A172 (cell line): ENCODE measurements at places on chromosomes 6 and 20. TPM values are rescaled to one million over a fixed set of nuclear protein-coding genes. Genes with fewer than 3 reads are reported as not detected.

CLPSL1 gene
- not detected in 2 replicates for total RNA-seq

LCA5 gene
- 1.7 and 2.1 TPM in 2 replicates for total RNA-seq

PPIL6 gene
- 1.7 and 2.4 TPM in 2 replicates for total RNA-seq

SIRPD gene
- not detected in 2 replicates for total RNA-seq

EPB41L1 gene
- total RNA-seq = 32.2 and 43.2 TPM in 2 replicates
